IMR-90 (cell line): ENCODE measurements at places on chromosomes 1 and 21. TPM values are rescaled to one million over a fixed set of nuclear protein-coding genes. Genes with fewer than 3 reads are reported as not detected.

GRCh38 chr1:18639368-18640055, 8.9 kb downstream of the PAX7 start:
- no peak for DNase-seq

Gene KLHDC8A
- total RNA-seq: not detected in 2 replicates

- no peak for DNase-seq
Measured at GRCh38 chr21:16370186-16370585, 640.4 kb downstream of the USP25 start.

DNA sequence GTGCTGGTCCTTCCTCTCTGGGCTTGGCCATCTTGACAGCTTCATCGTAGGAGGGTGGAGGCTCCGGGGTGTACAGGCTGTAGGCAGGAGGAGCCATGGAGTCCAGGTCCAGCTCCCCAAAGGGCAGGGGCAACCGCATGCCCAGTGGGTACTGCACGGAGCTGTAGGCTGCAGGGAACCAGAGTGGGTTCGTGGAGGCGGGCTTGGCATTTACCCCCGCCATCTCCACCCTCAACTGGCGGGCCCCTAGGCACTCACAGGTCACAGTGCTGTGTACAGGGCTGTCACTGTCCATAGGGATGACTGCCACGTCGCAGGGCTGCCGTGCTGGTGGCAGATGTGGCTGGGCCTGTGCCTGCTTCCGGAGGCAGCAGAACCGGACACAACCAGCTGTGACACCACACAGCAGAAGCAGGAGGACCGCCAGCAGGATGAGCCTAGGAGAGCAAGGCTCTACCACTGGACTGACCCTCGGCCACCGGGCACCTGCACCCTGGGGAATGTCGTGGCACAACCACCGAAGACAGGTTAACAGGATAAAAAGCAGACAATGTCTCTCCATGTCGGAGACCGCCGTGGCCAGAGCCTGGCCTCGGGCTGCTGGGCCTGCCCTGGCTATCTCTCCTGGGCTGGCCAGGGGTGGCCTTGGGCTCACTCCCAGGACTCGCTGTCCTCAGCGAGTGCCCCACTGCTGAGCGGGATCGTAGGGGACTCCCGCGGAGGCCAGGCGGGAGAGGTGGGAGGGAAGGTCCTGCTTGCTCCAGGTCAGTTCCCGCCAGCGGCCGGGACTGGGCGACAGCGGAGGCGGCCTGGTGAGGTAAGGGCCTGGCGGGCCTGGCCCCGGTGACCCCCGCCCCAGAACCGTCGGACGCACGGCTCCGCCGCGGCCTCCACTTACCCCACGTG, 831 bp downstream of the TMEM52 start:
- DNase-seq: no peak

Gene KLF17
- total RNA-seq: 0.28 and 0.36 TPM in 2 replicates

- no peak for DNase-seq
Measured at GRCh38 chr1:208542309-208542708, 298.1 kb upstream of the PLXNA2 start.

DNA sequence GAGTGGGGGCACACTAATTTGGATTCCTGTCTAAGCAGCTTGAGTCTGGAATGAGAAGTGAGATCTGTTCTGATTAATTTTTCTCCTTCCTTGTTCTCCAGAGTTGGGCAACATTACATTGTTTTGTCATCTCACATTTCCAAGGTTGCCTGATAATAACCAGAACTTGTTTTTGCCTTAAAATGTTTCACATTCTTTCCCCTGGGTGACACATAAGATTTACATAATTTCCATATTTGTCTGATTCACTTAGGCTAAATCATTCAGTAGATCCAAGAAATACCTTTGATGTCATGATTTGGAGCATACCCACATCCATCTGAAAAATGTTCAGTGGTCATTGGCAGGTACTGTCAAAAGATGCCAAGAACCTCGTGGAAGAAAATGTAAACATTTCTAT, 60.3 kb downstream of the XCL2 start:
- peak; percentile 77 for DNase-seq

Gene SELE
- total RNA-seq: not detected in 2 replicates

Gene SYNJ1
- 3.6 and 8.3 TPM in 2 replicates for total RNA-seq

- no peak for DNase-seq
Measured at GRCh38 chr1:40273547-40274166, 15.6 kb downstream of the ZMPSTE24 start.

DNA sequence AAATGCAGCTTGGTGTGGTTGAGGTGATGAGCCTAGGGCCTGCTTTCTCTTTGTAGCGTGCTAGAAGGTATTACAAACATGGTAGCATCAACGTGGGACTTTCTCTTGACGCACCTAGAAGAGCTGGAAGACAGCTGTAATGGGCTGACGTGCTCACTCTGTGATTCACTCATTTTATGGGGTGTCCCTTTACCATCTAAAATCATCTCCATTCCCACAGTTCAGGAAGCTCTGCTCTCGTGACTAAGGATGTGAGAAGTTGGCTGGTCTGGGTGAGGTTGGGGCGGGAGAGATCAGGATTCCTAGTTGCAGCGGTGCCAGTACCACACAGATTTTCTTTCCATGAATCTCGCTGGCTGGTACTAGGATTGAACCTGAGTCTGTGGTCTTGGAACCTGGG, 4.2 kb downstream of the HTR6 start:
- no peak for DNase-seq

DNA sequence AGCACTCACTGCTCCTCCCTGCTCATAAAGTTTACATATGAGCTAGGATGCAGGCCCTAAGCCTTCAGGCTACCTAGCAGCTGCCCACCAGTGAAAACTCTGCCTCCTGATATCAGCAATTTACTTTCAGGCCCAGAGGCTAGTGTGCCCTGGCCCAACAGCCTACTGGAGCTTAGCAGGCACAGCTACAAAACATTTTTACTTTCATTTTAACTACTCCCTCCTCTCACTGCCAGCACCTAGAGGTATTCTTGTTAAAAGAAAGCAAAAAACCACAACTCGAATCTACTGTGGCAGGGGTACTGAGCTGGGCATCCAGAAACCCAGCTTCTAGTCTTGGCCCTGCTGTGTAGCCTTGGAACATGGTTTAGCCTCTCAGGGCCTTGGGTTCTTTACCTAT, 5.8 kb upstream of the LORICRIN start:
- DNase-seq: no peak

DNA sequence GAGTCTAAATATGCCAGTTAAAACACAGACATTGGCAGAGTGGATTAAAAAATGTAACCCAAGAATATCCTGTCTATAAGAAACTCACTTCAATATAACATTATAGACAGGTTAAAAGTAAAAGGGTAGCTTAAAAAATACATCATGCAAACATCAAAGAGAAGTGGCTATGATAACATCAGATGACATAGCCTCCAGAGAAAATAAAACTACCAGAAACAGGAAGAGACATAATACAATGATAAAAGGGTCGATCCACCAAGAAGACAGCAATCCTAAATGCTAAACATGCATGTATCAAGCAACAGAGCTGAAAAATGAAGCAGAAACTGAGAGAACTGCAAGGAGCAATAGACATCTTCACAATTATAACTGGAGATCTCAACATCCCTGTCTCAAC, 190.2 kb upstream of the NR5A2 start:
- no peak for DNase-seq

Gene LAPTM5
- under 0.01 TPM in 1 of 2 replicates, not detected in the other for total RNA-seq

DNA sequence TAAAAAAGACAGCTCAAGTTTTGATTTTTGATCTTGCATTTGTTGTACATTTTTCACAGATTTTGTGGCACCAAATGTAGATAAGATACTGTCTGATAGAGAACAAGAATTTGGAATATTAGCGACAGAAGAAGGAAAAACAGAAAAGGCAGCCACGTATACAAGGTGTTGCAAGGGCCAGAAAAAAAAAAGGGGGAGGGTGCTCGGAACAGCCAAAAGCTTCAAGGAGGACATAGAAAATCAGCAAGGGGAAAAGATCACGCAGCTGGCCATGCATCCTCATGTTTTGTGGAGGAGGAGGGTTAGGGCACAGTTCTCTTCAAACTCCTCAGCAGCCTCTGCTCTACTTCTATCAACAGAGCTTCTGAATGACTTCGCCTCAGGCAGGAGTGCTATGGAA, 80.7 kb upstream of the MROH9 start:
- DNase-seq: no peak

- peak; percentile 94 for DNase-seq
Measured at GRCh38 chr1:185017338-185017737, 28.0 kb upstream of the RNF2 start.

GRCh38 chr1:187622545-187622944, 793.8 kb downstream of the PLA2G4A start:
- no peak for DNase-seq

DNA sequence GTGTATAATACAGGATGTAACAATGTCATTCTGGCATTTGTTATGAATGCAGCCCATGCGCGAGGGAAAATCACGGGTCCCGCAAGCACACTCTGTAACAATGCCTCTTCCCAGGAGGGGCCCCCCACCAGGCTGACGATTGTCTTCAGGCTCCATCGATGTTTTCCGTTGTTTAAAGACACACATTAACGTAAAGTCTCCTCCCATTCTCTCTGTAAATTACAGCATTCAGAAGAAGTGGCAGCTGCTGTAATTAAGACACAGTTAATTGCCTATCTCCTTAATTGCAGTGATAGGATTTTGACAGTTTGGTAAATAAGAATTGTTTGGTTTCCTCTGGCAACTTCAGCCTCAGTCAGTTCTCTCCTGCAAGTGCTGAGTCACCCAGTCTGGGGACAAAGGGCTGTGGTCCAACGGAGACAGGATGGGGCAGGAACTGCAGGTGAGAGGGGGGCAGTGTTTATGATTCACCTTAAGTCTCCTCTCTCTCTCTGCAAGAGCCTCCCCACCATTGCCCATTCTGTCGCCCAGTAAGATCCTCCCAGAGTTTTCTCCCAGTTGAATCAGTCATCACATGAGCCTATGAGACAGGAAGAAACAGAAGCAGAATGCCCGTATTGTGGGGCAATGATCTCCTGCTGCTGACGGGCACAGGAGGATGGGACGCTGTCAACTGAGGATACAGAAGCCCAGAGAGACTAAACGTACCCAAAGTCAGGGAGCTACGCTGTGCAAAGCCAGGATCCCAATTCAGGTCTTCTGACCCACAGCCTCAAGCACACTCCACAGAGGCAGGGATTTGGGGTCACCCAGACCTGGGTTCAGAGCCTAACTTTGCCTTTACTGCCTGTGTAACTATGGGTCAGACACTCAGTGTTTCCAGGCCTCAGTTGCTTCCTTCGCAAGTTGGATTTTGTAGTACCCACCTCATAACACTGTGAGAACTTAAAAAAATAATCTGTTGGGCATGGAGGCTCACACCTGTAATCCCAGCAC, 110.0 kb downstream of the ADSS2 start:
- no peak for DNase-seq

- DNase-seq: peak; percentile 18
Measured at GRCh38 chr1:103489935-103490334, 35.6 kb upstream of the RNPC3 start.

DNA sequence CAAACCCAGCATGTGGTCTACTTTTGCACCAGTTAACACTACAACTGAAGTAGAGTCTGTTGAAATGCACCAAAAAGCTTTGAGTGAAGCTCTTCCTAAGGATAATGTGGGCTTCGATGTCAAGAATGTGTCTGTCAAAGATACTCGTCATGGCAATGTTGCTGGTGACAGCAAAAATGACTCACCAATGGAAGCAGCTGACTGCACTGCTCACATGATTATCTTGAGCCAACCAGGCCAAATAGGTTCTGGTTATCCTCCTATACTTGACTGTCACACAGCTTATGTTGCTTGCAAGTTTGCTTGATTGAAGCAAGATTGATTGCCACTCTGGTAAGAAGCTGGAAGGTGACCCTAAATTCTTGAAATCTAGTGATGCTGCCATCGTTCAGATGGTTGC, 85.2 kb downstream of the DENND1B start:
- DNase-seq: no peak

DNA sequence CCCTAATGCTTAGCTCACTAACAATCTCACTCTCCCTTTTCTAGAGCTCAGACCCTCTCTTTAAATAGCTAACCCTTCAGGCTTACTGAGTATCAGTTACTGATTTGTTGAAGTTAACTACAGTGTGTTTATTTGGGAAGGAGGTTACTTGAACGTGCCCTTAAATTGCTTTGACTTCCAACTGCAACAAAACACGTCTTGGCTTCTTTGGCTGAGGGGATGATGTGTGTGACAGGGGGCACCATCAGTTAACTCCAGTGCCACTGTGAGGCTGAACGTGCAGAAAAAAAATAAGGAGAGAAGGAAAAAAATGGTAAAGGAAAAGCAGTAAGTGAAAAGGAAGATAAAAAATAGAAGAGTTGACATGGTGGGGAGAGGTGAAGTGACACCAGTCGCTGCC, 75.1 kb upstream of the NRIP1 start:
- no peak for DNase-seq

Gene LPAR3
- 0.18 and 0.28 TPM in 2 replicates for total RNA-seq

DNA sequence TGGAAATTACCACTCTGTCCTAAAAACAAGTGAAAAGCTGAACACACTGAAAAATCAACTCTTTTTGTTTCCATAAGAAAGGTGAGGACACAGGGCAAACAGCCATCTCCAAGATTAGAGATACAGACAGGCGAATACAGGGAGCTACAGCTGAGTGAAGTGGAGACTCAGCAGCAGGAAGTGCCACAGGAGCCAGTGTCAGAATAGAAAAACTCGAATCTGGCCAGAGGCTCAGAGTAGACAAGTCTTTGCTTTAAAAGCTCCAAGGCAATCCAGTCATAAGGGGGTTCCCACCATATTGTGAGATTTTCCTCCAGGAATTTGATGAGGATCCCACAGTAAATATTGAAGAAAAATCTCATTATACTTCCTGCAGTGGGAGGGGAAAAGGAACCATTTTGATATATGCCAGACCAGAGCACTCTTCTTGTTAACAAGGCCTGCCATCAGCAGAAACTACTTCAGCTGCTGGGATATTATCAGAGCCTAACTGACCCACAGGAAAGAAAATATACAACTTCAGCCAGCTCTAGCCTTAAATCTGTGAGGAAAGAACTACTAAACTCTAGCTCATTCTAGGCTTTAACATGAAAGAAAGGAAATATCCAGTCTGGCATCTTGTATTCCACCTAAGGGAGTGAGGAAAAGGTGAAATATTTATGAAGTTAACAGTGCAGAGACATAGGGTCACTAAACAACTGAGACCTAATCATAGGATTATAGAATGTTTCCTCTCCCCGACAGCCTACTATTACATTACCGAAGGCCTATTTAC, 256.2 kb upstream of the OLFM3 start:
- DNase-seq: no peak

DNA sequence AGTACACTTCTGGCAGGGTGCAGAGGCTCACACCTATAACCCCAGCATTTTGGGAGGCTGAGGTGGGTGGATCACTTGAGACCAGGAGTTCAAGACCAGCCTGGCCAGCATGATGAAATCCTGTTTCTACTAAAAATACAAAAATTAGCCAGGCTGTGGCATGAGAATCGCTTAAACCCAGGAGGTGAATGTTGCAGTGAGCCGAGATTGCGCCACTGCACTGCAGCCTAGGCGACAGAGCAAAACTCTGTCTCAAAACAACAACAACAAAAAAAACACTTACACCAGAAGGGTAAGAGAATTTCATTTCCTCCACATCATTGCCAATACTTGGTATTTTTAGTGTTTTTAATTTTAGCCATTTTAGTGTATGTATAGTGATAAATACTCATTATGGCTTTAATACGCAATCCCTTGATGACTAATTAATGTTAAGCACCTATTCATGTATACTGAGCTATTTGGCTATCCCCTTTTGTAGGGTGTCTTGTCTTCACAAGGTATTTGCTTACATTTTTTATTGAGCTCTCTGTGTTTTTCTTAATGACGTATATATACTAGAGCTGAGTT, 77.1 kb upstream of the TNR start:
- DNase-seq: no peak

Gene SLFNL1
- total RNA-seq: under 0.01 TPM in 2 replicates

Gene TNFSF4
- total RNA-seq: 19.7 and 23.6 TPM in 2 replicates

Gene ERICH3
- total RNA-seq: not detected in 2 replicates

- DNase-seq: no peak
Measured at GRCh38 chr1:229943148-229943714, 123.8 kb upstream of the GALNT2 start.
